ENCODE measurements at places on chromosomes 7 and 10.
A peak's percentile ranks its signal among the peaks of the same experiment; 100 is the strongest.

DNA sequence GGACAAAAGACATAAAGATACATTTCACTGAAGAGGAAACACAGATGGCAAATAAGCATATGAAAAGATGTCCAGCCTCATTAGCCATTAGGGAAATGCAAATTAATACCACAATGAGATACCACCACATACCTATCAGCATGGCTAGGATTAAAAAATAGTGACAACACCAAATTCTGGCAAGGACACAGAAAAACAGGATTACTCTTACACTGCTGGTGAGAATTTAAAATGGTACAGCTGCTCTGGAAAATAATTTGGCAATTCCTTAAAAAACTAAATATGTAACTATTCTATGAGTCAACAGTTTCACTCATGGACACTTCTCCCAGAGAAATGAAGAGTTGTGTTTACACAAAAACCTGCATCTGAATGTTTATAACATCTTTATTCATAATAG lies 121.1 kb downstream of the C10orf90 start:
- peak; percentile 22 for DNase-seq

DNA sequence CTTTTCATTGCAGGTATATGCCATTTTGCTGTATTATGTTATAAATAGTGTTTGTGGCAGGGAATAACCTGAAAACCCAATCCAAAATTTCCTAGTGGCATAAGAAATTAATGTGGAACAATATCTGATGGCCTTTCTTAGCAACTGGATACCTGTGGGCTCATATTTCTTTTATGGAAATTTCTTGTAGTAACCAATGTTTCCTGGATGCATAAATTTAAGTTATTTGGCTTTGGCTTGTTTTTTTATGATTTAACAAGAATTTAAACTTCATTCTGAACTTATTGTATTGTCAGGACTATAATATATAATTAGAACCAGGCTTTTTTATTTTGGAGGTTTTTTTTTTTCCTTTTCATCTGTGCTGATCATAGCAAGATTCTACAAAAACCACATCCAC lies 30.1 kb downstream of the TBC1D12 start:
- DNase-seq: no peak

DNA sequence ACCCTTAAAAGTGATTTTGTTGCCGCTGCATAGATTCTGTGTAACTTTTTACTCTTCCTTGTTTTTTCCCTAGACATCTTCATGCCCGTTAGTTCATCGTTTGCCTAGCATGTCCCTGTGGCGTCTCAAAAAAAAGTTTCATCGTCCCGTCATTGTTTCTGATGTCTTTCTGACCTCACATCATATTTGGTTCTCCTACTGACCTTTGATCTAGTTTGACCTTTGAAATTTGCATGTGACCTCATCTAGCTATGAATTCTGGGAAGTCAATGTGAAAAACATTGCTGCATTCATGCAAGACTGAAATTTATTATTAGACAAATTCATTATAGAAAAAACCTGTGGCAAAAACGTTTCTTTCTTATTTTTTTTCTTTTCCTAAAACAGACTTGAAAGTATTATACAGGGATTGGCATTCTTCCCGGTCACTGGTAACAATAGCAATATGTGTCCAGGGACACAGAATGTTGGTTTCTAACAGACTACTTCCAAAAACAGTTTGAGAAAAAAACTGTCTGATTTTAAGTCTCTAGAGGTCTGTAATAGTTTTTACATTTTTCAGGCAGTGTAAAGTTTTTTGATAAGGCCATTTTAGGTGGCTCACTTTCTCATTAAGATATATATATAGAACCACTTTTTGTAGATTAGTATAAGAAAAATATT lies 280.9 kb downstream of the USP6NL start:
- peak; percentile 66 for DNase-seq

DNA sequence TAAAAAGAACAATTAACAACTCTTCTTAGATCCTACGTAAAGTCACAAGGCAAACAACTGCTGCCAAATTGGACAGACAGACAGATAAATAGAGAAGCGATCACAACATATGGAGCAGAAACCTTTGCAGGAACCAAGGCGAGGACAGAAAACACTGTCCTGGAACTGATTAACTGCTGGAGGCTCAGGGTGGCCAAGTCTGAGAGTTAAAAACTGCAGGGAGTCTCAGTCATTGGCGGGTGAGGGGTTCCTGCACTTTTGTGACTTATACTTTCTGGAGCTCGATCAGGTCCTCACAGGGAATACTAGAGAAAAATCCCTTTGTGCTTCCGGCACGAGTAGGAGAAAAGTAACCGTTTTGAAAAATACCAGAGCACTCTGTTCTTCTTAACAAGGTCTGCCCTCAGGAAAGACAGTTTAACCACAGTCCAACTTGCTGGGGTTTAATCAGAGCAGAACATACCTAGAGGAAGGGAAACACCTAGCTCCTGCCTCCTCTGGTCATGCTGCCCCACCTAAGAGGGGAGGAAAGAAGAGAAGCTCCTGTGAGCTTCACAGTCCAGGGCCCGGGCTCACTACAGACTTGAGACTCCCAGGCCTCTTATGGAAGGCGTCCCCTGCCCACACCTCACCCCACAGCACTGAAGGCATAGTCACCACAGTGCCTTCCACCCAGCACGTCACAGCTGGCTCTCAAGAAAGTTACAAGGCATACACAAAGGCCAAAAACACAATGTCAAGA lies 74.9 kb downstream of the LARP4B start:
- no peak for DNase-seq

DNA sequence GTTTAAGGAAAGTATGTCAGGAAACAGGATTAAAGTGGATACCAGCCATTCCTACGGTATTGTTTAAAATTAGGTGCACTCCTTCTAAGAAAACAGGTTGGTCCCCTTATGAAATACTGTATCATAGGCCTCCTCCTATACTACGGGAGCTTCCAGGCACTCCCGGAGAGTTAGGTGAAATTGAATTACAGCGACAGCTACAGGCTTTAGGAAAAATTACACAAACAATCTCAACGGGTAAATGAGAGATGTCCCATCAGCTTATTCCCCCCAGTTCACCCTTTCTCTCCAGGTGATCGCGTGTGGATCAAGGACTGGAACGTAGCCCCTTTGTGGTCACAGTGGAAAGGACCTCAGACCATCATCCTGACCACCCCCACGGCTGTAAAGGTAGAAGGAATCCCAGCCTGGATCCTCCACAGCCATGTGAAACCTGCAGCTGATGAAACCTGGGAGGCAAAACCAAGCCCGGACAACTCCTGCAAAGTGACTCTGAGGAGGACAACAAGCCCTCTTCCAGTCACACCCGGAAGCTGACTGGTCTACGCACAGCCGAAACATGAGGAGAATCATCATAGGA lies 25.1 kb upstream of the GHITM start:
- no peak for DNase-seq

- no peak for DNase-seq
Observed at GRCh38 chr10:32459051-32459698, 13.2 kb downstream of the CCDC7 start.

DNA sequence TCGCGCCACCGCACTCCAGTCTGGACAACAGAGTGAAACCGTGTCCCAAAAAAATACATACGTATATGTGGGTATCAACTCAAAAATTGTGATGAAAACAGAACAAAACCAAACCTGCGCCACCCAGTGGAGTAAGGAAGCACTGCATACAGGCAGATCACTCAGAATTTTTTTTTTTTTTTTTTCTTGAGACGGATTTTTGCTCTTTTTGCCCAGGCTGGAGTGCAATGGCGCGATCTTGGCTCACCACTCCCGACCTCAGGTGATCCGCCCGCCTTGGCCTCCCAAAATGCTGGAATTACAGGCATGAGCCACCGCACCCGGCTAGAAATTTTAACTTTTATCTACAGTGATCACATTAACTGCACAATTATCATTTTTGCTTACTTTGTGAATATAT lies 9.1 kb upstream of the TMEM236 start:
- DNase-seq: peak; percentile 76

GRCh38 chr7:1156782-1157535 lies 3.0 kb downstream of the ZFAND2A start:
- DNase-seq: no peak

GRCh38 chr10:133315847-133316246 lies 7.1 kb downstream of the ZNF511 start:
- no peak for DNase-seq

GRCh38 chr7:22700559-22701002 lies 26.4 kb upstream of the IL6 start:
- peak; percentile 54 for DNase-seq

DNA sequence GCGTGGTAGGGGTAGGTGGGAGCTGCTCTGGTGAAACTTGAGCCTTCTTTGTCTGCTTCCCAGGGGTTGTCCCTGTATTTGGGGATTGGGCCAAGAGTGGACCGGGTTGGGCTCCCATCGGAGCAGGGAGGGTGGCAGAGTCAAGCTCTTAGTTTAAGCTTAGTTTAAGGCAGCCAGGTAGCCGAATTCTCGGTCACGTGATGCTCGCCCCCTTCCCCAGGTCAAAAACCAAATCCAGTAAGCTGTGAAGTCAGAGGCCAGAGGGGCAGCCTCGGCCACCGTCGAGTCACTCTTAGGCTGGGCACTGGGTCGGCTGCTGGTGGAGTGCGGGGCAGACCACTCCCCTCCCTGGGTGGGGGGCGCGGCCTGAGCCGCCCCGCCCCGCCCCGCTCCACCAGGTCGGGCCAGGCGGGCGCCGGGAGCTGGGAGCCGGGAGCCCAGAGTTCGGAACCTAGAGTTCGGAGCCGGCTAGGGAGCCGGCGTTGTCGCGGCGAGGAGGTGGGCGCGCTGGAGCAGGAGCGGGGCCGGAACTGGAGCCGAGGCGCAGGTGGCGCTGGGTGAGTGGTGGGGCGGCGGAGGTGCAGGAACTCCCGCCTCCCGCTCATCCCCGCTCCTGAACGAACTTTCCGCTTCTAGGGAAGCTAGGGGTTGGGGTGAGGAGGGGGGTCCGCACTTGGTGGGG lies 2.8 kb upstream of the LZTS2 start:
- DNase-seq: no peak

DNA sequence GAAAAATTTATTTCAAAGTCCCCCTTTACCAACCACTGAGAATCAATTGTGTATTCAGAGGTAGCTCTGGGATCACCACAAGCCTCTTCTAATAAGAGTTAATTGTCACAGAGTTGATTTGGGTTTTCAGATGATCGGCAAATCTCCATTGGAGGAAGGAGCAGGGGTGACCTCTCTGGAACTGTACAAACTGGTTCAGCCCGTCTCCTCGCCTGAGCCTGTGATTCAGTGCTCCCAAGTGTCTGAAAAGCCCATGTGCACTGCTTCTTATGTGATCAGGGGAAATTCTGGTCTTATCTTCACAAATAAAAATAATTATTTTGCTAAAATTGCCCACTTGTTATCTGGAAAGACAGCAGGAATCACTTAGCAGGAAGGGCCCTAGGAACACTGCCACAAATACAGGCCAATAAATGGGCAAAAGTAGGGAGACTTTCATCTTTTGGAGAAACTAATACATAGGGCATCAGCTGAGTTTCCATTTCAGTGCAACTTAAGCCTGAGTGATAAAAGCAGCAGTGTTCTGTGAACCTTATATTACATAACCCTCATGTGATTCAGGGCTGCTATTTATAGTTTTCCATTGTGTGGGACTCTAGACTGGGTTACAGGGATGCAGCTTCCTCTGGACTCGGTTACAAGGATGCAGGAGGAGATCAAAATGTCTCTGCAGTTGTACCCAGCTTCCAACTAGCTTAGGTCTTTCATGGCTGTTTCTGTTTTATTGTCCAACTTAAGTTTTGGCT lies 32.3 kb downstream of the CDK1 start:
- peak; percentile 78 for DNase-seq

GRCh38 chr7:1121476-1121875 lies 33.6 kb downstream of the GPER1 start:
- DNase-seq: no peak

DNA sequence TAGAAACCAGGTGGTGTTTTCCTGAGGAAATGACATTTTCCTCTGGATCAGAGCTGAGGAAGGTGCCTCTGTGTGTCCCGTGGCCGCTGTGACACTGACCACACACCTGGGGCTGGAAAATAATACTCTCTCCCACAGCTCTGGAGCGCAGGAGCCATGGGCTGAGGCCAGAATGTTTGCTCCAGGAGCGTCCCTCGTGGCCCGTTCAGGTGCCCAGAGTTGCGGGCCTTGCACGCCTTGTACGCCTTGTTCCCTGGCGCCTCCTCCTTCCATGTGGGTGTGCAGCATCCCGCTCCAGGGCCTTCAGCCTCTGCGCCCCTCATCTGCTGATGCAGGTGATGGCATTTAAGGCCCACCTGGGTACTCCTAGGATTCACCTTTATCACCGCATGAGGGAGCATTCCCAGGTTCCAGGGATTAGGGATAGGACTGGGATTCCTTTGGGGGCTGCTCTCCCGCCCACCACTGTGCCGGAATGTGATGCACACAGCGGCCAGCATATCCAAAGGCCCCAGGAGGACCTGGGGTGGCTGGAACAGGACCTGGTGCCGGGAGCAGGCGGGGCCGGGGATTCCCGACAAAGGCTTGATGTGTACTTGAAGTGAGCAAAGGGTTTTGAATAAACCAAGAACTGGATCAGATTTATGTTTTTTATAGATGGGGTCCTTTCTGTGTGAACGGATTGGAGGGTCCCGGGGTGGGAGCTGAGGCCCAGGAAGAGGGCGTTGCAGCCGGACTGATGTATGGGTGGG lies 44.0 kb downstream of the PITRM1 start:
- no peak for DNase-seq

GRCh38 chr10:21293518-21294356 lies 231.7 kb downstream of the SKIDA1 start:
- no peak for DNase-seq

DNA sequence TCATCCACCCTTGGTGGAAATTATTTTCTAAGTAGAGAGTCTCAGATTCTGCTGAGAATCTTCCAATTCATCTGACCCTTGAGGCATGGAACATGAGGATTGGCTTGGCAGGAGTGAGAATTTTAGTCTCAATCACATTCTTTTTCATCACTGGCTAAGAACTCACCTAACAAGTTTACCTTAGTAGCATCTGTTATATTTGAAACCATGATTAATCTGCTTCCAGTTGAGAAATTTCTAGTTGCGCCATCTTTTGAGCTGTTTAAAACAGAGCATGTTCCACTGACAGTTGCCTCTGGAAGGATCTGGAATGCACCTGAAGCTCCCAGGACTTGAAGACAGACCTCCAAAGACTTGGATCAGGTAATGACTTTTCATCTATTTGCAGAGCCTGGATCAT lies at the start of gene LIPK:
Gene LIPK (plus strand): TSS at position 292 of the 400 bp plus-strand sequence. CDS start 18,295 bp downstream, outside the sequence.
- DNase-seq: no peak

- no peak for DNase-seq
Observed at GRCh38 chr7:94512735-94513564, 3.3 kb downstream of the CASD1 start.

GRCh38 chr10:105266966-105267539 lies 626.0 kb downstream of the SORCS3 start:
- DNase-seq: no peak

All from cardiac fibroblast (primary cell).